Esophagus mucosa (tissue), 1 donor: ENCODE measurements at places on chromosomes 12 and 14.

DNA sequence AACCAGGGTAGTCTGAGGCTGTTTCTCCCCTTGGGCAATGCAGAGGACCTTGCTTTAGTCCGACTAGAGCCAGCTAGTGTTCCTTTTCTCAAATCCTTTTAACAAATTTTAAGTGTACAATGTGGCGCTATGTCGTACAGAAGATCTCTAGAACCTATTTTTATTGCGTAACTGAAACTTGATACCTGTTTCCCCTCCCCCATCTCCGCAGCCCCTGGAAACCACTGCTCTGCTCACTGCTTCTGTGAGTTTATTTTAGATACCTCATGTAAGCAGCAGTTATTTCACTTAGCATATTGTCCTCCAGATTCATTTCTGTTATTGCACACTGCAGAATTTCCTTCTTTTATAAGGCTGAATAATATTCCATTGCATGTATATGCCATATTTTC is 1092.3 kb downstream of the AACS start:
- no peak for ATAC-seq

DNA sequence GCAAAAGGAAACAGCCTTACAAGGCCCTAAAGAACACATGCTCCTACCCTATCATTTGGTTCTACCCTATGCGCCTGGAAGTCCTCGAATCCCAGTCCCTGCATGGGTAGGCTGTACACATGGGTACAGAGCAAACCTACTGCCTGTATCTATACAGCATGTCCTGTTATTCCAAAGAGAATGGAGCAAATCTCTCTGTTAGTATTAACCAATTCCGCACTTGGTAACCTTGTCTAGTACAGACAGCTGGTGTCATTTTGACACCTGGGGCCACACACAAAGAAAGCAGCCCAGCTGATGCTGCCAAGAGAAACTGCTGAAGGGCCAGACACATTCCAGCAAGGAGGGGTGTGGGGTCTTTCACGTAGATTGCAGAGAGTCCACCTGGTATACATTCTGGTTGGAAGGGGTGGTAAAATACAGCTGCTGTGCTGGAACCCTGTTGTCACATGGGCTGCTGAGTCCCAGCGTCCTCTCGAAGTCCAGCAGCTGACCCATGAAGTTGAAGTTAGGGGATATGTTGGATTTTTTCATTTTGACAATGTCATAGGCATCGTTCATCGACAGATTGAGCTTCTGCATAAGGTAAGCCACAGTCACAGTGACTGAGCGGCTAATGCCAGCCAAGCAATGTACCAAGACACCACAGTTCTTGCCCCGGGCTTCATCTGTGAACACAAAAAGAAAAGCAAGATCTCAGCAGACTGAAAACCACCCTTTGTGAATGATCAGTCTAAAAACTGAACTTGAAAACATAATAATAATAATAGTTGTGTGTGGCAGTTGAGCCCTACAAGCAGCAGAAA is 3.2 kb downstream of the DUSP6 start:
- no peak for ATAC-seq

GRCh38 chr12:38713294-38713693 is 192.1 kb downstream of the CPNE8 start:
- no peak for ATAC-seq

DNA sequence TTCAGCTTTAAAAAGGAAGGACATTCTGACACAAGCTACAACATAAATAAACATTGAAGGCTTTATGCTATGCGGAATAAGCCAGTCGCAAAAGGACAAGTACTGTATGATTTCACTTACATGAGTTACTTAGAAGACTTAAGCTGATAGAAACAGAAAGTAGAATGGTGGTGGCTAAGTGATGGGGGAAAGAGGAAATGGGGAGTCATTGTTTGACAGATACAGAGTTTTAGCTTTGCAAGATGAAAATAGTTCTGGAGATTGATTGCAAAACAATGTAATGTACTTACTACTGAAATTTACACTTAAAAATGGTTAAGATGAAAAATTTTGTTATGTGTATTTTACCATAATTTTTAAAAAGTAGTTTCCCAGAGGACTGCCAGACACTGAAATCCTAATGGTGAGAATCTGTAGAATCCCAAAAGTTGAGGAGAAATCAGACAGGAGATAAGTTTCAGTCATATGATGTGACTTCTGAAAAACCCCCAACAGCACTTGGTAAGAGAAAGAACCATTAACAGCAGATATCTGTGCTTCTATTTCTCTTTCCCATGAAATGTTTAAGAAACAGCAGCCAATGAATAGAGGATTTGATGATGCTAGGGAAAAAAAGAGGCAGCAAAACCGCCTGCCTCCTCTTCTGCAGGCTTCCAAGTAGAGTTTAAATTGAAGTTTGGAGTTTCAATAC is 16.6 kb upstream of the CLEC2A start:
- ATAC-seq, result no peak

DNA sequence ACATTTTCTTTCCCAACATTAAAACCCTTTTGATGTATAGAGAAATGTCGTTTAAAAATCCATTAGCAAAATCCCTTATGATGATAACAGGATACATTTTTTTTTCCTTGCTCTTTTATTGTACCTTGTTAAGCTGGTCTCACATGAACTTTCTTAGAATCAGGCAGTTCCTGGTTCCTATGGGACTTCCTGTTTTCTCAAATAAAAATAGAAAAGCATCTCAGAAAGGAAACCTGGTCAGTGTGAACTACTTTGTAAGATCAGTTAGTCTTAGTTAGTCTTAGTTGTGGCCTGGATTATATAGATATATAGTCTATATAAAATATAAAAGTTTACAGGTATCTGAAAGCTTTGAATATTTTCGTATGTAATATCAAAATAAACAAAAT is 40.3 kb downstream of the LEMD3 start:
- no peak for ATAC-seq

DNA sequence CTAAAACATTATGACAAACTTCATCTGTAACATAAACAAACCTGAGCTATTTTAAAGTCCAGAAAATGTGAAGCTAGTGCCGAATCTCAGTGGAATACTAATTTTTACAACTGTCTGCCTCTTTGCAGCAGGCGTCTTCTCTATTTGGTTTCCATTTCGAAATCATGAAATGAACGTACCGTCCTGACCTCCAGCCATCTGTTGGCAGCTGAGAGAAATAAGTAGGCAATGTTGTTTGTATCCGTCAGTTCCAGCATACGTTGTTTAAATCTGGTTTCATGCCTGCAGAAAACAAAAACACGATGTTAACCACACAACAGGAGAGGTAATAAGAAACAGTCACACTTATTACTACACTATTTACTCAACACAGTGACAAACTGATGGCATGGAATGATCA is 54.3 kb upstream of the KCNJ8 start:
- ATAC-seq, result no peak

- ATAC-seq, result no peak
These were observed 917.0 kb downstream of the LRFN5 start for GRCh38 chr14:42523666-42524065.

GRCh38 chr12:62618930-62619329 is 152.3 kb downstream of the MON2 start:
- no peak for ATAC-seq

GRCh38 chr12:54631551-54631950 is 3.1 kb downstream of the LACRT start:
- ATAC-seq, result no peak

DNA sequence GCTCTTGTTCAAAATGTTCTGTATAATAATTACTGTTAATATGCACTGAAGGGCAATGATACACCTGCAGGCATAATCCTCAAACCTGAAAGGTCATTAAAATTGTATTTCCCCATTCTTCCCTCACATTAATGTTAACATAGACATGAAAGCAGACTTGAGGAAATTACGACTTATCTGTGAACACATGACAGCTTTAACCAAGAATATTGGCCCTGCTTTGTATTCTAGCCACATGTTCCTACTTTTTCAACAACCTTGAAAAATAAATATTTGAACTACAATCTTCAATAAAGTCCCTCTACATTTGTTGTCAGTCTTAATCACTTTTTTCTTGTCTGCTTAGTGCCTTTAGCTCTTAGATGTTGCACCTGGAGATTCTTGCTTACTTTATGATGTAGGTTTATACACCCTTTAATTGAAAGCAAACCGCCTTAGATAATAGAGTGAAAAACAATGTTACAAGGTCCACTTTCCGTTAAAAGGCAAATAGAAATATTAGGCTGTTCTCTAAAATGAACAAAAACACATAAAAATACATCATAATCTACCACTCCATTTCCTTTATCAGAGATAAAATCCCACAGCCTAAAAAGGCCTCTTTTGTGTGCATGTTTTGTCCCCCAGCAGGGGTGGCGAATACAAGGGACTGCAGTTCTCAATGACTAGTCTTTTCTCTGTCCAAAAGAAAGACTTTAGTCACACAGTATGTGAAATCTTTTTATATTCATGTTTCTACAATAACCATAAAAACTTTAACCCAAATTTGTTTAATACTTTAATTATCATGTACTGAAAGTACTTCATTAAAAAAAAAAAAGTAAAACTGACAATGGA is 55.9 kb downstream of the ZFC3H1 start:
- ATAC-seq, result no peak

DNA sequence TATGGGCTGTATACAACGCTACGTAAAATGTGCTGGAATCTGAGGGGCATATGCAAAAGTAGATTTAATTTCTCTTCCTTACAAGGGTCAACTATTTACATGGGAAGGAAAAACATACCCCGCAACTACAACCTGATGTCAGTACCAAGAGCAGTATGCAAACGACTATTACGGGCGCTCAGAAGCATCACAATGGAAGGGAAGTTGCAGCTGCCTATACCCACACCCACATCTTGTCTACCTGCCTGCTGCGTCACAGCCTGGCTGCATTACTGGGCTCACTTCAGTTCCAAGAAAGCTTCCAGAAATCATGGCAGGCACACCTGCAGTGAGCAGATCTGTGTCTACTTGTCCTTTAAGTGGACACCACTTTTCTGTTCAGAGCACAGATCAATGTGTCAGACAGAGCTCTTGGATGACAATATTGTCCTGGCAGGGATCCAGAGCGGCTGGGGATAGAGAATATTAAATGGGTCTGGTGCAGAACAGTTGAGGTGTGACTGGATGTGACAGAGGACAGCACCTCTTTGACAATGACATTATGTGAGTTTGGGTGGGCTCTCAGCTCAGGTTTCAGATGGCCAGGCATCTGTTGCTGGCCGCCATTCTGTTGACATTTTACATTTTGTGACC is 41.5 kb upstream of the GNG2 start:
- ATAC-seq, result no peak

- peak; percentile 91 for ATAC-seq
These were observed 51.5 kb downstream of the HCAR2 start for GRCh38 chr12:122651520-122652224.

- ATAC-seq, result peak; percentile 96
These were observed 77.3 kb downstream of the DAAM1 start for GRCh38 chr14:59265808-59266207.

DNA sequence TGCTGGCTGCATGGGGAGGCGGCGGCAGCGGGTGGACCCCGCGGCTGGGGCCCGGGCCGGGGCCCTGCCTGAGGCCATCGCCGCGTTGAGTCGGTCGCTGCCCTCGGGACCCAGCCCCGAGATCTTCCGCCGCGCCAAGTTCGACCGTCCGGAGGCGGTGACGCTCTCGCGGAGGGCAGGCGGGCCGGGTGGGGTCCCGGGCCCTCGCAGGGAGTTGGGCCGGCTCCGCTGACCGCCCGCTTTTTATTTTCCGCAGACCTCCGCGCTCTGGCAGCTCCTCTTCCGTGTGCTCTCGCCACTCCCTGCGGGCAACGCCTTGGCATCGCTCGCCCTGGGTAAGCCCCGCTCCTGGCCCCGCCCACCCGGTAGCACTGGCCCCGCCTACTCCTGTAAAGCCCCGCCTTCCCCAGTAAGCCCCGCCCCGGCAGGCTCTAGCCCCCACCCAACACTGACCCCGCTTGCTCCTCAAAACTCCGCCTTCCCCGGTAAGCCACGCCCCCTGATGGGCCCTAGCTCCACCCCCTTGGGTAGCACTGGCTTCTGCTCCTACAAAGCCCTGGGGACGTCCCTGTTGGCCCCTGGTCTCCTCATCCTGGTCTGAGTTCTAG is 424 bp downstream of the TEDC1 start:
- ATAC-seq, result peak; percentile 49

DNA sequence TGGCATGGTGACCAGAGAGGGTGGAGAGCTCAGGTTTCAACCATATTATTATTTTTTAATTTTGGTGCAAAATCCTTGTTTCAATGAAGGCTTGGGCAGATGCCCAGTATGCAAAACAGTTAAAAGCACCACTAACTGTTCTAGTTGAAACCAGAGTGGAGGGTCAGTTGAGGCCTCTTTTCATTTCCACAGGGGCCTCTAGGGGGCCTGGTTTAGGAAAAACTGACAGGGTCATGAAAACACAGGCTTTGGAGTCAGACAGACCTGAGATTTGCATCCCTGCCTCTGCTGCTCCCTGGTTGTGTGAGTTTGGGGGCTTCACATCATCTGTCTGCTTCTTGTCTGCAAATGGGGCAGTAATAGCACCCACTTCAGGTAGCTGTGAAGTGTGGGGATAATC is 3.3 kb upstream of the RPH3A start:
- ATAC-seq, result no peak
